ENCODE measurements at places on chromosomes 1 and 21.

GRCh38 chr1:67582625-67583461, 102.2 kb upstream of the GADD45A start:
- no peak for DNase-seq

DNA sequence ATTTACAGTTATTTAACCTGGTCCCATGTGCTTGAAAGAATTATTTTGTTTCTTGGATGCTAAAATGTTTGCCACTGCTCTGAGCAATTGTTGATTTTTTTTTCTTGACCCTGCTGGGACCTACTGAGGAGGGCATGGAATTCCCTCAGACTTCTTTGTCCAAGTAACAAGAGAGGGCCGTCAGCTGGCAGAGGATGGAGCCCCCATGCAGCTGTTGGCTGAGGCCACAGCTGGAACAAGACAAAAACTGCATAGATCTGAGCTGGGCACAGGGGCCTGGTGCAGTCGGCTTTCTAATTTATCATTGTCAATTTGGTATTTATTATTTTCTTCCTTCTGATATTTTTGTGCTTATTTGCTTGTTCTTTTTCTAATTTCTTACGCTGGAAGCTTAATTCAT, 39.6 kb upstream of the ABCG1 start:
- no peak for DNase-seq

DNA sequence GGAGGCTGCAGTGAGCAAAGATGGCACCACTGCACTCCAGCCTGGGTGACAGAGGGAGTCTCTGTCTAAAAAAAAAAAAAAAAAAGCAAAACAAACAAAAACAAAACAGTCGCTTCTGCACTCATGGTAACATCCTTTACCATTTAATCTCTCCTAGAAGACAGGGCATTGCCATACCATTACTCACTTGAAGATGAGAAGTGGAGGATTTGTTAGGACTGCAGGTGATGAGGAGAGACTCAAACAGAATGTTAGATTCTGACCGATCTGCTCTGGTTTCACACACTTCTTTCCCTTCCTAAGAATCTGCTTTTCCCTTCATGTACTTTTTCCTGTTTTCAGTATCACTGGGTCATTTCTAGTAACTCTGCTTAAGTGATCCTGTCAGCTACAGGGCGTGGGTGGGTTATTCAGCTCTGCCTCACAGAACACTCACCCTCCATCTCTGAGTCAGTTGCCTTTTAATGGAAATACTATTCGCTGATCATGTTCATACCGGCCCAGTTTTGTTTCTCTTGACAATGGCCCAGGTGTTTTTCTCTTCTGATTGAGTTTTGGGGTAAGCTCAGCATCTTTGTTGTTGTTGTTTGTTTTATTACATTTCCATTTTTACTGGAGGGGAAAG, 148.0 kb upstream of the ERG start:
- no peak for DNase-seq

DNA sequence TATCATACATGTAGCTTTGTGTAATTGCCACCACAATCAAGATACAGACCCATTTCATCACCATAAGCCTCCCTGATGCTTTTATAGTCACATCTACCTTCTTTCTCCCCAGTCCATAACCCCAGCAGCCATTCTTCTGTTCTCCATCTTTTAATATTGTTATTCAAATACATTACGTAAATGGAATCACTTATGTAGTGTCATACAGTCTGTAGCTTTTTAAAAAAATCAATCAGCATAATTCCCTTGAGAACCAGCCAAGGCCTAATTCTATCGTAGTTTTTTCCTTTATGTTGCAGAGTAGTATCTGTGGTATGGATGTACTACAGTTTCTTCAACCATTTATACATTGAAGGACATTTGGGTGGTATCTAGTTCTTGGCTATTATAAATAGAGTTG, 31.6 kb upstream of the WDR26 start:
- DNase-seq = no peak

DNA sequence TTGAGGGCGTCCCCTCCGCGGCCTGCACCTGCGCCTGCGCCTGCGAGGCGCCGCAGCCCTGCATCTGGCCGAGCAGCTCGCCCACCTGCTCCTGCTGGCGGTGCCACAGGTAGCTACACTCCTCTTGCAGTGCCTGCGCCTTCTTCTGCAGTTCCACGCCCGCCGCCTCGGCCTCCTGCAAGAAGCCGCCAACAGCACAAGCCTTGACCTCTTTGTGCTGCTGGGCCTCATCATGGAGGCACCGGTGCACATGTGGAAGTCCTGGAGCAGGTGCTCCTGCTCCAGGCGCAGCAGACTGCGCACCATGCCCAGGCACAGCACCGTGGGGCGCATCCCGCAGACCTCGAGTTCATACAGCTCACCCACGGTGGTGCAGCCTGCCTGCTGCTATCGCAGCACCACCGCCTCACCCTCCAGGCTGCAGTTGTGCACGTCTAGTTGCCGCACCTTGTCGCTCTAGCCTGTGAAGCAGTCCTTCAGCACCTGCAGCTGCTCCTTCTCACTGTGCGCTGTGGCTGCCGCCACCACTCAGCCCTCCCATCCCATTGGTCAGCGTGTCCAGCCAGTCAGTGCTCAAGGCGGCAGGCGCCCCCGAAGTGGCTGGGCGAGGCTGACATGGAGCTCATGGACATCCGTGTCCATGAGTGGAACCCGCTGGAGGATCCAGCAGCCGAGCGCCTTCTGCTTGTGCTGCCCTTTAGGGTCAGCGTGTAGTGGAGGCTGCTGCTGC, 12.2 kb upstream of the CD2 start:
- no peak for DNase-seq

DNA sequence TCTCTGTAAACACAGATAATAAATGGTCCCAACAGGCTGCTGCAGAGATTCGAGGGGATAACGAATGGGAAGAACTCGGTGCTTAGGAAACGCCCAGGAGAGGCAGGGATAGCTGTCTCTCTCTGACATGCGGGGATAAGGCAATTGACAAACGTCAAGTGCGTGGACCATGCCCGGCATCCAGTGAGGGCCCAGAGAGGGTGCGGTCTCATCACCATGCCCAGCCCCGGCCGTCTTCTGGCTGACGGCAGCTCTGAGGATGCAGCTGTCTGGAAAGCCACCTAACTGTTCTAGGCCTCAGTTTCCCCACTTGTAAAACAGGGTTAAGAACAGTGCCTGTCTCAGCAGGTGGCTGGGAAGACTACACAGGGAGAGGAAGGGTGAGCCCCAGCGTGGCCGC, 48.1 kb downstream of the ACOT7 start:
- DNase-seq = no peak

GRCh38 chr1:115117298-115117697, 28.0 kb upstream of the TSPAN2 start:
- DNase-seq = no peak

- DNase-seq = no peak
Measured at GRCh38 chr1:31111290-31111951, 45.9 kb upstream of the PUM1 start.

DNA sequence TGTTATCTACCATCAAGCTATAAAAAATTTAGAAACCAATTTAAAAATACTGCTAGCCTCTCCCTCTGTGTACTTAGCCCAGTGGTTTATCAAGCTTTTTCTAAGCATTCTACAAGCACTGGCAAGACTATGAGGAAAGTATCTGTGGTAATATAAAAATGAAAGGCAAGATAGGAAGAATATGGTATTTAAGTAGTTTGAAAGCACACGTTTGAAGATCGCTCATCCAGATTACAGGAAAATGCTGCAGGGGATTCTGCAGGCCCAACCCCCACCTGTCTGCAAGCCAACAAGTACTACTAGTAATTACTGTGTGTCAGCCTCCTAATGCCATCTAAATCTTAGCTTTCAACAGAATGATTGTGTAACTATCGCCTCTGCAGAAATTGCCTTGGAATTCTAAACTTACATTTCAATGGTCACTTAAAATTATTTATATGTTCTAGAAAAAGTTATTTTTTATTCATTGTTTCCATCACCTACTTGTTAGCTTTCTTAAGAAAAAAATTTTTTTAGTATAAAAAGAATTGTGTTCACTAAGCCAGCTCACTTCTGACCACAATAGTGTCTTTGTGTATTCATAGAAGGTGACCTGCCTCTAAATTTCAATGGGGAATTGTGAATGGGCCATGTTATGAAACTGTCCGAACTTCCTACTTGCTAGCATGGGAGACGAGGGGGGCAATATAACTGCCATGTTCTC, 8.5 kb downstream of the ERRFI1 start:
- no peak for DNase-seq

GRCh38 chr21:39141502-39141901, 41.7 kb downstream of the PSMG1 start:
- DNase-seq = no peak

- no peak for DNase-seq
Measured at GRCh38 chr1:46557403-46557802, 6.0 kb upstream of the KNCN start.

GRCh38 chr1:168822911-168823310, 93.9 kb upstream of the DPT start:
- DNase-seq = no peak

GRCh38 chr1:40627987-40628902, 37.2 kb downstream of the RIMS3 start:
- no peak for DNase-seq

DNA sequence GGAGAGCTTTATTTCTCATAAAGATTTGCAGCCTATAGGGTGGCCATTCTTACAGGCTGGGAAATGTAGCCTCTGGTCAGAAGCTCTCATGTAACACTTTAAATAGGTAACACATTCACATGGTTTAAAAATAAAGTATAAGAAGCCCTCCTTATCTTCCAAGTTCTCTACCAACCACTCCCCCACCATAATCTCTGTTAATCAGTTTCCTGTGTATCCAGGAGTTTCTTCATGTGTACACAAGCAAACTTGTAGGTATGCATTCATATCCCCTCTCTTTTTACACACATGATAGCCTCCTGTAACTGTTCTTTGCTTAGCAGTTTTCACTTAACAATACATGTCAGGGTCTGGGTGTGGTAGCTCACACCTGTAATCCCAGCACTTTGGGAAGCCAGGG, 4.9 kb upstream of the STMN1 start:
- no peak for DNase-seq

- DNase-seq = no peak
Measured at GRCh38 chr1:226654046-226654667, 84.9 kb downstream of the ITPKB start.

GRCh38 chr21:28636752-28637691, 355.7 kb downstream of the LTN1 start:
- no peak for DNase-seq

GRCh38 chr1:5690291-5690690, 301.9 kb downstream of the NPHP4 start:
- DNase-seq = no peak

GRCh38 chr1:15282810-15283474, 35.9 kb downstream of the FHAD1 start:
- DNase-seq = no peak

DNA sequence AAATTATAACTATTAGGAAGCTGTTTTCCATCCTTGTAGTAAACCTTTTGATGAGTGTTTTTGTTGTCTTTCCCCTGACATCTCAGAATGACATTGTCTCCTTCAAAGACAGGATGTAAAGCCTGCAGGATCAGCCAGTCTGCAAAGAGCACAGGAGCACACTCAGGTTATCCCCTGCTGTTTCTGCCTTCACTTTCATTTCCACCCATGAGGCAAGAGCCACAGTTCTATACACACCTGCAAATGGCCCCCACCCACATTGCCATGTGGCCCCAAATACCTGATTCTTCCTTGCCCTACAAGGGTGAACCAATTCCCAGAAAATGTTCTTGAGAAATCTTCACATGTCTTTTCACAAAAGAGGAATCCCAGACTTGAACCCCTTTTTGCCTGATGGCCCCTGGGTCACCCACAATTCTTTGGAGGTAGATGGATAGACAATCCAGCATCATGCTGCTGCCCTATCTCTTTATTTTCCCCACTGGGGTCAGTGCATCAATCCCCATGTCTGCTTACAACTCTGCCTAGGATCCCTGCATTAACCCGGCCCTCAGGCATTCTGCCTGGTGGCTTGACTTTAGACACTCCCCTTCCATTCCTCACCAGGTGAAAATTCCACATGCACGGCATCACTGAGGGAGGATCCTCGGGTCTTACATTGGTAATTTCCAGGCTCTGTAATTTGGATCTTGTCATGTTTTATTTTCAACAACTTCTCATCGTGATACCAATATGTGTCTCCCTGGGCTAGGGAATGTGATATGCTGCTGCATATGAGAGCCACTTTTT, 2.6 kb downstream of the FCRL3 start:
- no peak for DNase-seq

GRCh38 chr1:231523816-231524215, 4.7 kb upstream of the TSNAX start:
- DNase-seq = no peak

GRCh38 chr21:42426876-42427480, 23.3 kb downstream of the UBASH3A start:
- DNase-seq = no peak

- DNase-seq = no peak
Measured at GRCh38 chr1:29462096-29462495, 225.8 kb downstream of the PTPRU start.

DNA sequence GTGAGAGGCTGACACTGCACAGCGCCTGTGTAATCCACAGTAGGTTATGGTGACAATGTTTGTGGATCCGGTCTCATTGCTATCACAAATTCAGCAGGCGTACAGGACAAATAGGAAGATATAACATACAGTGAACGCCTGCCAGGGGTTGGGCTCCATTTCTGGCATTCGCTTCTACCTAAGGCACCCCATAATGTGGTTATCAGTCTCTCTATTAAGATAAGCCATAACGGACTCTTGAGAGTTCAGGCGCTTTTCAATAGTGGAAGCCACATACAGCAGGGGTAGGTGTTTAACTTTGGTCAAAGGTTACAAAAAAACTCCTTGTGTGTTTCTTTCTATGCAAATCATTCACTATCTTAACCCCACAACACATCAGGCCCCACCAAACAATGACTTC, 72.8 kb downstream of the SIPA1L2 start:
- DNase-seq = no peak

- no peak for DNase-seq
Measured at GRCh38 chr1:212797681-212798080, 6.0 kb downstream of the TATDN3 start.

DNA sequence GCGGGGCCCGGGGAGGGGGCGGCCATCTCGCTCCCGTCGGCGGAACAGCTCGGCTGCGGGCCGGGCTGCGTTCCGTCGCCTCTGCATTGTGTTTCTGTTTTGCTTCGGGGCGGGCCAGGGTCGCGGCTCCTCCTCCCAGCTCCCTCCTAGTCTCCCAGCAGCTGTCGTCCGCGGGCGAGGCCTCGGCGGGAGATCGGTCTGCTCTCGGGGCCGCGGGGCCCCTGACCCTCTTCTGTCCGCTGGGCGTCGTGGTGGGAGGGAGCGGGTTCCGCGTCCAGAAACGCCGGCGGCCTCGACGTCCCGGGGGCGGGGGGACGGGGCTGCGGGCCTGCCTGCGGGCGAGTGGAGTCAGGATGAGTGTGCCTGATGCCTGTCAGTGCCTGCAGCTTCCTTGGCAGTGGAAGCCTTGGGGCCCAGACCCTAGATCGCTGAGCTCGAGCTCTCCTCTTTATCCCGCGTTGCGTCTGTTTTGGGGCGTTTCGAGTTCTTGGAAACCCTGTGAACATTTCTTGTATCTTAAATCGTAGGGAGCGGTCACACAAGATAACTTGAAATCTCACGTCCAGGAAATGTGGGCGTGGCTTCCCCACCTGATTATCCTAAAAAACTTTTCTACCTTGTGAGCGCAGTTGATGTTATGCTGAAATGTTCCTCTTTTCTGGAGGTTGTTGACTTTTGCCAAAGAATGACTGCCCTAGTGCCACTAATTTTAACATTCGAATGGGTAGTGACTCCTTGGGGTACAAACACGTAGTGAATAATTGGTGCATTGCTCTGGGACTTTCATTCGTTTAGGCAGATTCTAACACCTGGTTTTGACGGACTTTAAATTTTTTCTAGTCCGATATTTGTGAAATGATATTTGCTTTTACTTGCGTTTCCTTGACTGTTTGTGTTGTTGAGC, 676 bp downstream of the MORC3 start:
- peak; percentile 51 for DNase-seq

GRCh38 chr1:101588677-101589076, 351.9 kb downstream of the S1PR1 start:
- DNase-seq = no peak

All from NCI-H1048 (cell line).